Lower lobe of right lung (tissue), 2 donors: ENCODE measurements at places on chromosomes 4 and X.

DNA sequence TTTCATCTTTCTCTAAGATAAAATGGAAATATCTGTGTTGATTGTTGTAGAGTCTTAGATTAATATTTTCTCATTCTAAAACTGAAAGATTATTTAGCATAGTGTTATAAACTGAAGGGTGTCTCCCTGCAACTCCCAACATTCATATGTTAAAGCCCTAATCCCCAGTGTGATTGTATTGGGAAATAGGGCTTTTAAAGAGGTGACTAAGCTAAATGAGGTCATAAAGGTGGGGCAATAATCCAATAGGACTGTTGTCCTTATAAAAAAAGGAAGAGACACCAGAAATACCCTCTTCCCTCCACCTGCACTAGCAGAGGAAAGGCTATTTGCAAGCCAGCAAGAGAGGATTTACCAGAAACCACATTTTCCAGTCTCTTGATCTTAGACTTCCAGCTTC is 1626.4 kb downstream of the C4orf33 start:
- no peak for DNase-seq

DNA sequence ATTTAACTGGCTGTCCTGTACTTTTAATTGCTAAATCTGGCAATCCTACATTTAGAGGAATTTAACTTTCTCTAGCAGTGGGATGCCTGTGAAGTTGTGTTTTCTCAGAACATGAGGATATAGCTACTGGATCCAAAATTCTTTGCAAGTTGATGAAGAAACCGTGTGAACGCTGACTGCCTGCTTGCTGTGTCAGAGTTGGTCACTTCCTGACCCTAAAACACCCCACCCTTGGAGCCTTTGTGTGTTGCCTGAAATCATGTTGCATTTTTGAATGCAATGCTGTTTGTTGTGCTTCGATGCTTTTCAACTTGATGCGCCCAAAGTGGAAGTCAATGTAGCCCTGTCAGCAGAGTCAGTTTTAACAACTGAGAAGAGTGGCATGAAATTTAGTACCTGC is 211.2 kb downstream of the ANK2 start:
- DNase-seq, result no peak

DNA sequence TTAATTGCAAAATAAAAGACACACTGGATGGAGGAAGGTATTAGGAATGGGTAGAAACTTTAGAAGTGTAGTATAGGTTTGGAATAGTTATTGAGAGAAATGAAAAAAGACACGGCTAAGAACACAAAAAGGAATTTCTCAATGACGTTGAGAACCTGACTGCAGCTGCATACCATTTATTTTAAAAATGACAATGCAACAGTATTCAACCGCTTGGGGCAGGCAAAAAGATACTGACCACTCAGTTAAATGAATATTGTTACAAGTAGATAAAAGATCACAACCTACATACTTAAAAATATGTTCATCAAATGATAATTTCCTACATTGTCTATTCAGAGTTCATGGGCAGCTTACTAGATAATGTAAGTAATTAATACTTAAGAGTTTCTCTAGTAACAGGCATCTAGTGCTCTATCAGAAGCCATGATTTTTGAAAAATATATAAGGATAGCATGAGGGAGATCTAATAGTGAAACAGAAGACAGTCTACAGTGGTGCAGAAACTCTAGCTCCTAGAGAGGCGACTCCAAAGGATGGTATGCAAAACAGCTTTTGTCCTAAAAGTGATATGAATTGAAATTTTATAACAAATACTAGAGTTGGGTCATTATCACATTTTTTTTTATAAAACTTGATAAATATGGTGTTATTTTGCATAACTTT is 216.2 kb upstream of the VEGFC start:
- no peak for DNase-seq

- DNase-seq, result peak; percentile 83
Measured at GRCh38 chrX:115560978-115561604, at the start of gene PLS3. PLS3 (plus strand) TSS chrX:115561174; CDS start chrX:115610251, 49,077 bp downstream.

DNA sequence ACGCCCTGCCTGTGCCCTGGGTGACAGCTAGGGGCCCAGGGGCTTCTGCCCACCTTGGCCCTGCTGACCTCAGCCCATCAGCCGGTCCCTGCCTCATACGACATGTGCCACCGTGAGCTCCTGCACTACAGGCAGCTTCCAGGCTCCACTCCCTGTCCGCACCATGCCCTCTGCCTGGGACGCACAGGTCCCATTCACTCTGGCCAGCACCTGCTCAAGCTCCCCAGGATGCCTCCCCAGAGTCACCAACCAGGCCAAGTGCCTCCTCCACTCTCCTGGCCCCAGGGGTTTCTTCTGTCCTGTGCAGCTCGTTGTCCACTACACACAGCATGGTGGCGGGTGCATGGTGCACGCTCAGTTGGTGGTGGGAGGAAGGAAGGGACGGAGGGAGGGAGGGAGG is 20.2 kb upstream of the MRFAP1 start:
- DNase-seq, result no peak

DNA sequence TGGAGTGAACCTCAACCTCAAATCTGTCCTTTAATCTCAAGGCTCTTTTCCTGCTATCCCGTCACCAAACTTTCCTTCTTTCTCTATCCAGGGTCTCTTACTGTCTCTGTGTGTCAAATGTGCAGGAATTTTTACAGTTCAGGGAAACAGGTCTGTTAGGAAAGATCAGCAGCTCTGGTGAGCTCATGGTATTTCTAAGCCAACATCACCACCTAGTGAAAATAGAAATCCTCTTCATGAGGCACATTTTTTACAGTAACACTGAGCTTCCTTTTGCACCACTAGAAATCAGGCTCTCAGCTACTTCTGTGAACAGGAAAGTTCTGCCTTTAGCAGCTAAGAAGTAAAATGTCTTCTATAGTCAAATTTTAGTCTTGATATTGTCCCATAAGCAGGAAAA is 39.6 kb downstream of the NUDT11 start:
- no peak for DNase-seq

DNA sequence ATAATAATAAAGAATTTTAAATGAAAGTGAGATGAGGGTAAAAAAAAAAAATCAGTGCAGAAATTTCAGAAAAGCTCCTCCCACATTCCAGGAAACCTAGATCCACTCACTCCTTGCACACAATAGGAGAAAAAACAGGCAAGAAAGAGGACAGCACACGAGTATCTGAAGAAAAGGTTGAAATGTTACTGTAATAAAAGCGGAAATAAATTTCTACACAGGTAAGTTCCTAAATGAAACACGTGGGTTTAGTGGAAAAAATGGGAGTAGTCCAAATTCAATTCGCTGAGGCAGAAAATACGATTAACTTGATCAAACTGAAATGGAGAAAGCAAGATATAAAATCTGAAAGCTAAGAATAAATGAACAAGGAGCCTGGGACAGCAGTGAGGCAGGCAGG is 2.0 kb upstream of the ACE2 start:
- DNase-seq, result no peak

GRCh38 chr4:107213880-107214279 is 177.8 kb upstream of the DKK2 start:
- no peak for DNase-seq

DNA sequence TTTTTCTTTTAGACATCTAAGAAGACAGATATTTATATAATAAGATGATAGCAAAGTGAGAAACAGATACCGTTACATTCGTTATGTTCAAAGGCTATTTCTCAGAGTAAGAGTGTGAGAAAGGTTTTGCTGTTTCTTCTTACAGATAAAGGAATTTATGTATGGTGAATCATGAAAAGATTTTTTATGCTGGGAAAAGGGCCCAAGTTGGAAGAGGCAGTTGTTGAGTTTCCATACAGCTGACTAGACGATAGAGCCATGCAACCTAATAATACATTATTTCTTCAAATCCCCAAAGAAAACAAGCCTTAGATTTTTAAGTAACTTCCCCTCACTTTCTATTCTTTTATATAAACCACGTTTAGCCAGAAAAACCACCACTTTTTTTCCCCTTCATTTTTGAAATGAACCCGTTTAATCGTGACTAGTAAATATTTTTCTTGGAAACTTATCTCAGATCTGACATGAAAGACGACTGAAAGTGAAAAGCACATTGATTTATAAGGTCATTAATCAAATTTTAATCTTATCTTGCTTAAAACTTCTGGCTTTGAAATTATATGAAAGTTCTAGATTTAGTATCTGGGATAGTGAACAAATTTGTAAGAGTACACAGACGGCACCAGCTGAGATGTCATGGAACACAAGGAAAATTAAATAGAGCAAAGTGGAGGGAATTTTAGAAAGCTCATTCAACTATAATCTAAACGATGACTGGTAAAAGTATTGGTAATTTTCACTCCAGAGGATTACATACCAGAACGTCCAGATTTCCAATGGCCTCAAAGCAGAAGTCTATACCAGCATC is 10.9 kb downstream of the ADH6 start:
- DNase-seq, result no peak

DNA sequence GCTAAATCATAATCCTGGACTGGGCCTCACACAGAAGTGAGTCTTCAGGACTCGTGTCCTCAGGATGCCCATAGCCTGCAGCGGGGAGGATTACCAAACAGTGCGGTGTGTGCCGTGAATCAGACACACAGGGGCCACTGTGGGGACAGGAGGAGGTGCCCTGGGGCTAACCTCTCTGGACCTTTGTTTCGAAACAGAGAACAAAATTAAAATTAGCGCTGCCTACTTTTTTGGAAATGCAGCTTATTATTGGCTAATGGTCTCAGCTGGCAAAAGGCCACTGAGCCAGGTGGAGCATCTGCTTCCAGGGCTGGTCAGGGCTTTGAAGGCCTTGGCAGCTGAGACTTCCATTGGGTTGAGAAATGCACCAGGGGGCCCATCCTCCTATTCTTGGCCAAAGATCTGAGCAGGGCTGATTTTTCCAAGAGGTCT is 236.2 kb downstream of the EVC2 start:
- no peak for DNase-seq

DNA sequence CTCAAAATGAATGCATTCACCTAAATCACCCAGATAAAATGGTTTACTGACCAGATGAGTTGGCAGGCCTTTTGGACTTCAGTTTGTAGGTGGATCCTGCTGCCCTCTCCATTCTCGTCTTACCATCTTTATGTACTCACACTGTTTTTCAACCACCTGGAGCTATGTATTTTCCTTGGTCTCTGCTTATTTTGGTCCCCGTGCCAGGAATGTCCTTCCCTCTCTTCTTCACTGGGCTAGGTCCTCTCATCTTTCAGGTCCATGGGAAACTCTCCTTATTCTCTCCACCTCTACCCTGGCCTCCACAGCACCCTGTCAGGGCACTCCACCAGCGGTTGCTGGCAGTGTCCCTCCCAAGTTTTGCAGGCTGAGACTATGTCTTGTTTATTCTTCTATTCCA is 2.6 kb downstream of the GPRIN3 start:
- no peak for DNase-seq

DNA sequence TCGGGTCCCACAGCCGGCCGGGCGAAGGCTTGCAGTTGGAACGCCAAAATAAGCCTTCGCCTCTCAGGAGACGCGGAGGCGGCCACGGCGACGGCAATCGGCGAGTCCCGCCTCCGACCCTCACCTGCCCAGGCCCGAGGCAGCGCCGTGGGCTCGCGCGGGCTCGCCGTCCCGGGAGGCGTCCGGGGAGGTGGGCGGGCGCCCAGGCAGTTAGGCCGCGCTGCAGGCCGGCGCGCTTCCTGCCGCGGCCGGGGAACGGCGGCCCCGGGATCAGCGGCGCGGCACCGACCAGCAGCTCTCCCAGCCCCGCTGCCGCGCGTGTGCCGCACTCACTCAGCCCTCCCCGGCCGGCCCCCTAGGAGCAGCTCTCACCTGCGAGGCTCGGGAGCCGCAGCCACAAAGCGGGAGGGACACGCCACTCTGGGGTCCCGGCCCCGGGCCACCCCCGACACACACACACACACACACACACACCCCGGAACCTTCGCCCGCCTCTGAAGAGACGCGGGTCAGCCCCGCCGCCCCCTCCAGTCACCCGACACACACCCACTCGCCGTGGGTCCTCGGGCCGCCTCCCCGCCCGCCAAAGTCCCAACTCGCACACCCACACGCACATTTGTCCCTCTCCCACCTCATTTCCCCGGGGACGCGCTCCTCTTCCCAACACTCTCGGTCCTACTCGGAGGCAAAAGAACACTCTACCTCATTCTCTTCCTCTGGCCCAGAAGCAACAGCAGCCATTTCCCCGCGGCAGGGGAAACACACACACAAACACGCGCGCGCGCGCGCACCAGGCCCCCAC is at the start of gene CNOT6L:
Gene CNOT6L, minus strand, starts transcription at position 767 of the 802 bp plus-strand sequence. Its CDS starts 60 bp downstream, at position 707.
- peak; percentile 92 for DNase-seq

GRCh38 chr4:107896158-107896645 is 35.1 kb upstream of the CYP2U1 start:
- DNase-seq, result no peak

GRCh38 chr4:140005699-140006098 is 148.3 kb downstream of the MAML3 start:
- DNase-seq, result no peak

DNA sequence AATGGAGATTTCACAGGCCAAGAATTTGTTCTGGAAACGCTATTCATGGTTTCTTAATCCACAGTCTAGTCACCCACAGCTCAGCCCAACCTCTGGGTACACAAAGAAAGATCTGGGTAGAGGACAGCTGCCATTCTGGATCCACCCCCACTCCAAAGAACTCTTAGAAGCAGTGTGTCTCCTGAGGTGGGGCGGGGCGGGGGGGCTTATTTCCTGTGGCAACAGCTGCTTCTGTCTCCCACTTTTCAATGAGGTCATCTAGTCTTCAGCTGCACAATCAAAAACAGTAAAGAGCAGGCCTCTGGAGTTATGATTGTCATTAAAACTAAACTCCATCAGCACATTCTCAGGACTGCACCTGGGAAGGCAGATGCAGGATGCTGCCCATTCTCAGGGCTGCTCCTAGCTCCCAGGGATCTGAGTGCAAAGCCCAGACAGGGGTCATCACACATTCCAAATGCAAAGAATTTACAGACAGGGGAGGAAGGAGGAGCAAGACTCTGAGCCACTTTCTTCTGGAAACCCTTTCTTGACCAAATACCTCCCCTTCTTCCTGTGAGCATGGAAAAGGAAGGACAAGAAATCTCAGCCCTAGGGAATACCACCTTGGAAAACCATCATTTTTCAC is 207.3 kb downstream of the HS6ST2 start:
- no peak for DNase-seq

DNA sequence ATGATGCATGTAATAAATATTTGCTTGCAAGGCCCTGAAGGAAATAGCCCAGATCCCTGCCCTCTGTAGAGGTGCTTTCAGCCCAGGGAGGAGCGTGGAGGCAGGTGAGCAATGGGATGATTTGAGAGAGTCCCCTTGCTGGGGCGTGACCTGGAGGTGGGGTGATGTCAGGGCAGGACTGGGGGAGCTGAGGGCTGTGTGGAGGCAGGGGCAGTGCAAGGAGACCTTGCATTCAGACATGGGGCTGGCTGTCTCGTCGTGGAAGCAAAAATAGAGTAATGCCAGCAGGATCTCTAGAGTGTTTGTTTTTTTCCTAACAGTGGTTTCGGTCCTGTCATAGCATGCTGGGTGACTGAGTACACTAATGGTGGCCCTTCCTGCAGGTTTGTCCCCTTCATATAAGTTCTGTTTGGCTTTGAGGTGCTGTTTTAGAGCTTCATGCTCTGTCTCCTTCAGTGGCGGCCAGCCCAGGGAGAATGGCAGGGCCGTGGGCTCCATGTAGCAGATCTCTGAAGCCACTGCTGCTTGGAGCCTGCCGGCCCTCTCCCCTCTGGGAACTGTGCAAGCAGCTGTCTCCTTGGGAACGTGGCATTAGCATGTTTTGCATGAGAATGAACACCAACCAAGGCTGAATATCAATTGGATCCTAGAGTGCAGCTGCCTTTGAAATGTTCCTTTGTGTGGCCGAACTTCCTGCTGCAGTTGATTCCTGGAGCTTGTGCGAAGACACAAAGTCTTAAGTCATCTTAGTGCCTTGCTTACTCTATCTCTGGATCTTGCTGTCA is 39.3 kb upstream of the CLDN34 start:
- DNase-seq, result no peak
